ENCODE measurements at places on chromosomes 5 and 9.

DNA sequence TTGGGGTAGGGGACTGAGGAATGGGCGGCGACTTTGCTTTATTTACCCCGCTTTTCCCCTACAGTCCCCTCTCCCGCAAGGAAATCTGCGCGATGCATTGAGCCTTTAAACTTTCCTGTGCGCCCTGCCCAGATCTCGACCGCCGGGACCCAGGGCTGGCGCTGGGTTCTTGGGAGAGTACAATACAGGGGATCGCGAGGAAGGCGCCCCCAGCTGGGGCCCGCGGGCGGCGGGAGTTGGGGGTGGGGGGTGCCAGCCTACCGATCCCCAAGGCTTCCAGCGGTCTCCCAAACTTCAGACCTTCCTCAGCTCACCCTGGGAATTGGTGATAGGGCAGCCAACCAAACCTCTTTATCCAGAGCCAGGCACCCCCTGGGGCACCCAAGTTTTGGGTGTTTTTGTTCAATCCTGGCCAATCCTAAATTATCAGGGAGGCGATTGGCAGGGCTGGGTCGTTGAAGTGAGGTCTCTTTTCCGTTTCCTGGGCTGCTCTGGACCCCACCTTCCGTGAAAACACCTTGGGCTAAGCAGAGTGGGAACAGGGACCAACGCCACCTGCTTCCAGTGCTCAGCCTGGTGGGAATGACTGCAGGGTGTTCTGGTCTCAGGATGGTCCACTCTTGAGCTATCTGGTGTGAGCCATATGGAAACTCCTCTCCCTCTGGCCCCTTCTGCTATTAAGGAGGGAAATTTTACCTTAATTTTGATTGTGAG lies 51.4 kb upstream of the DAB2IP start:
- no peak for DNase-seq

DNA sequence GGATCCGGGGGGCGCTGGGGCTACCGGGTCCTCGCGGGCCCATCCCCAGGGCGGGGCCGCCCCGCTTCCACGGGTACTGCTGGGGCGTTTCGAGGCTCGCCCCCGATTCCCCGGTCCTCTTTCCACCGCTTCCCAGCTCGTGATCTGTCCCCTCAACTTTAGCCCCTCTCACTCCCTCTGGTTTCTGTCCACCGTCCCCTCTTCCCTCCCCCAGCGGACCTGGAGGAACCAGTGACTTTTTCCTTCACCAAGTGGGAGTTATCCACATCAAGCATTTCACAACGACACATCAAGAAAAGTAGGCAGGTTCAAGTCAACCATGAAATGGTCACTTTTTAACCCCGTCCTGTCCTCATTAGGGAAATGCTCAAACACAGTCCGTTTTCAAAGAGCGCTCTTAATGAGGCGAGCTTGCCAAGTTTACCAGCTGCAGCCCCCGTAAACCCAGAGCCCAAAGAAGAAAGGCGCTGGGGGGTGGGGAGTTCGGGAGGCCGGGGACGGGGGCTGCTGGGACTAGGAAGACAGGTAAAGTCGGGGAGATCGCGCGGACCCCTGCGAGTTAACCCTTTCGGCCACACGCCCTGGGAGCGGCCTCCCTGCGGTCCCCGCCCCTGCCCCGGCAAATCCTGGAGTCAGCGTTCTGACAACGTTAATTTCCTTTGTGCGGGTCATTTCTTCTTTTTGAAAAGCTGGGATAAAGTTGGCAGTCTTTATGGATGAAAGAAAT lies 2.1 kb upstream of the NFIB start:
- DNase-seq: no peak

- DNase-seq: no peak
Observed at GRCh38 chr5:57499262-57500050, 16.8 kb upstream of the ACTBL2 start.

GRCh38 chr5:68224509-68225187 lies 9.1 kb downstream of the PIK3R1 start:
- DNase-seq: no peak

DNA sequence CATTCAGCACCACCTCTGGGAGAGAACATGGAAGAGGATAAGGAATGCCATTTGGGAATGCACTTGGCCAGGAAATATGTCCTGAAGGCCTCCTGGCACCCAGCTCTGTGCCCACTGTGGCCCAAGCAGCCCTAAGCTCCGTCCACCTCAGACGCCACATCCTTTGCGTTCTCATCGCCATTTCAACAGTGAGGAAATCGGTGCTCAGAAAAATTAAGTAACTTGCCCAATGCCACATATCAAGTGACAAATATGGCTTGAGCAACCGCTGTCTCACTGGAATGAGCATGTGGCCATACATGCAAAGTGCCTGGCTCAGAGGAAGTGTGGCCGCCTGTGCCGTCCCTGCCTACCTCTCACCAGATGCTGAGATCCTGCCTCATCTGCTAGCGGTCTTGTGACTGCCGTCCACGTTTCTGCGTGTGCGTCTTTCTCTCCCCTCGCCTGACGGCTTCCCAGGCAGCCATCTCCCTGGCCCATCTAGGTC lies 984 bp upstream of the DOK3 start:
- DNase-seq: no peak

Data from AG04449 (cell line).